ENCODE measurements at places on chromosomes 13 and 19.

DNA sequence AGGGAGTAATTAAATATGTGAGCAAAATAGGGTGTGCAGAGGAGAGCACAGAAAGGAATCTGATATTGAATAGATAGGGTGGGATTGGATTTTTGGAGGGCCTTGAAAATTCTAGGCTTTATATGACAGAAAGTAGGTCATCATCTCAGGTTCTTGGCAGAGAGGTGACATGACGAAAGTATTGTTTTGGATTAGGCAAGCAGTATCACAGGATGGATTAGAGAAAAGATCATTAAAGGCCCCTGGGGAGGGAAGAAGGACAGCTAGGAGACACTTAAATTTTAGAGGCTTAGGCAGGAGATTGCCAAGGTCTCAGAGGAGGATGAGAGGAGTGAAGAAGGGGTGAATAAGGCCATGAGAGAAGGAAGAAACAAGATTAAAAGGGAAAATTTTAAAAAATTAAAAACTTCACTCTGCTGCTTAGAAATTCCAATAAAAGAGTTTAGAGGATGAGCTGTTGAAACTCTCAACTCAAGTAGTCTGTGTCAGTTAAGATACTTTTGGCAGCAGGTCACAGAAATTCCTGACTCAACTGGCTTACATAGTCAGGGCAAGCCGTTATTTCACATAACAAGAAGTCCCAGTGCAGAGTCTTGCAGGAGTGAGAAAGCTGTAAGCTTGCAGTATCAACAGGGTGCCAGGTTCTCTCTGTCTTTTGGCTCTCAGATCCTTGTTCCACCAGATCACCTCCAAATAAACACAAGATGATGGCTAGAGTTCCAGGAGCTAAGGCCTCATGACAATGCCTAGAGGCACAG is 8.8 kb downstream of the GPC6 start:
- no peak for DNase-seq

DNA sequence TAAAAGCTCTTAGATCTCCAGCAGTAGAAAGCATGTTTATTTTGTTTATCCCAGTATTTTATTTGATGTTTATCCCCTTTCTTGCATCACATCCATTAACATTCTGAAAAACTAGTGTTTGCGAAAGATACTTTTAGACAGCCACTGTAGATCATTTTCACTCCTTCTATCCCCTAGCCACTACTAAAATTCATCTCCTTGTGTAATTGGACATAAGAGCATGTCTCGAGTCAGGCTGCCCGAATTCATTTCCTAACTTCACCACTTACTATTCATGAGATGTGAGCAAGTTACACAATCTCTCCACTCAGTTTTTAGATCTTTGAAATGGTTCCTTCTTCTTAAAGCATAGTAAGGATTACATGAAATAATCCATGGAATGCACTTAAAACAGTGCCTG is 514.0 kb downstream of the KLF5 start:
- no peak for DNase-seq

GRCh38 chr13:51934461-51935087 is 72.8 kb downstream of the CCDC70 start:
- DNase-seq: no peak

DNA sequence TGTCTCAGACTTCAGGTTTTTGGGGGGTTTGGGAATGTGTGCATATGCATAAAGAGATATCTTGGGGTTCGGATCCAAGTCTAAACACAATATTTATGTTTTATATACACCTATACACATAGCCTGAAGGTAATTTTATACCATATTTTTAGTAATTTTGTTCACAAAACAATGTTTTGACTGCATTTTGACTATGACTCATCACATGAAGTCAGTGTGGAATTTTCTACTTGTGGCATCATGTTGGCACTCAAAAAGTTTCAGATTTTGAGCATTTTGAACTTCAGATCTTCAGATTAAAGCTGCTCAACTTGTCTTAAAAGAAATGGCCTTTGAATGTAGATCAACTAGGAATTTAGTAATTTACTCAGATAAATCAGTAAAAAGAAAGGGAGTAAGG is 712.9 kb upstream of the GPC6 start:
- no peak for DNase-seq

GRCh38 chr19:17323964-17324332 is 10.7 kb downstream of the ANO8 start:
- DNase-seq: no peak

GRCh38 chr13:77065461-77066147 is 38.6 kb upstream of the FBXL3 start:
- no peak for DNase-seq

DNA sequence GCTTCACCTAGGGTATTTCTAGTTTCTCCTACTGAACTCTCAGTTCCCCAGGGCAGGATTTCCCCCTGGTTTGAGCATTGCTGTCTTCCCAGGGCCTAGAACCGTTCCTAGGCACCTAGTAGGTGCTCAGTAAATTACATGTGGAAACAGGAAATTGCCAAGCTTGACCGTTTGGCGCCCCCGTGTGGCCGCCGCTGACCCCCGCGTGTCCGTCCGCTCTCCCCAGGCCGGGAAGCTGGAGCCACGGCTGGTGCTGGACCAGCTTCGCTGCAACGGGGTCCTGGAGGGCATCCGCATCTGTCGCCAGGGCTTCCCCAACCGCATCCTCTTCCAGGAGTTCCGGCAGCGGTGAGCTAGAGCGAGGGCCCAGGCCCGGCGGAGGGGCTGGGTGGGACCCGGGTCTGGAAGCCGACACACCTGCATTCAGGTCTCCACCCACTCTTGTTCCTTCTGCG is 55.5 kb downstream of the MYH14 start:
- DNase-seq: no peak

DNA sequence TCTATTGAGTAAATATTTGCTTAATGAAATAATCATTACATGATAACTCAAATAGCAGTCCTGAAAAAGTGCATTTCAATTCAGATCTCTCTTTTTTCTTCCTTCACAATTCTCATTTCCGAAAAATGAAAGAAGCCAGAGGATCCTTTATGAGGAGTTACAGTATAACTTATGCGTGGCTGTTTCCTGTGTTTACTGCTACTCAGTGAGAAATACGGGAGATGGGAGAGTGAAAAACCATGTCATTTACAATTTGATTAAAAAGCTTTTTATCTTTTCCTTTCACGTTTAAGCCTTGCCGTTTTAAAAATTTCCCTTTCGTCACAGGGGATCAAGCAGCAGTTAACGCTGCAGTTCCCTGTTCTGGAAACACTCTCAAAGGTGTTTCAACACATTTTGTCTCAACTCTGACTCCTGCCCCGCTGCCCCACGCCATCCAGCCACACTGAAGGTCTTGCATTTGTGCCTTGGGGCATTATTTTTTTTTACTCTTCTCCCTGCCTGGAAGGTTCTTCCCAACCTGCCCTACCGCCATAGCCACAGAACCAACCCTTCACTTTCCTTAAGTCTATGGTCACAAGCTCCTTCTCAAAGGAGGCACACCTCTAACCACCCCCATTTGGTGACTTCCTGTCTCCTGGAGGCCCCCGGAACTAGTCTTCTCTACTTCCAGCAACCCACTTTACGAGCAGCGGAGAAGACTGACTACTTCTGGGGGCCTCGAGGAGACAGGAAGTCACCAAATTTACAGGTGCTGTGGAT is 17.0 kb downstream of the KL start:
- DNase-seq: no peak

All from AG08396 (cell line).